Occipital lobe (tissue), 3 donors: ENCODE measurements at places on chromosomes 7 and 10.

DNA sequence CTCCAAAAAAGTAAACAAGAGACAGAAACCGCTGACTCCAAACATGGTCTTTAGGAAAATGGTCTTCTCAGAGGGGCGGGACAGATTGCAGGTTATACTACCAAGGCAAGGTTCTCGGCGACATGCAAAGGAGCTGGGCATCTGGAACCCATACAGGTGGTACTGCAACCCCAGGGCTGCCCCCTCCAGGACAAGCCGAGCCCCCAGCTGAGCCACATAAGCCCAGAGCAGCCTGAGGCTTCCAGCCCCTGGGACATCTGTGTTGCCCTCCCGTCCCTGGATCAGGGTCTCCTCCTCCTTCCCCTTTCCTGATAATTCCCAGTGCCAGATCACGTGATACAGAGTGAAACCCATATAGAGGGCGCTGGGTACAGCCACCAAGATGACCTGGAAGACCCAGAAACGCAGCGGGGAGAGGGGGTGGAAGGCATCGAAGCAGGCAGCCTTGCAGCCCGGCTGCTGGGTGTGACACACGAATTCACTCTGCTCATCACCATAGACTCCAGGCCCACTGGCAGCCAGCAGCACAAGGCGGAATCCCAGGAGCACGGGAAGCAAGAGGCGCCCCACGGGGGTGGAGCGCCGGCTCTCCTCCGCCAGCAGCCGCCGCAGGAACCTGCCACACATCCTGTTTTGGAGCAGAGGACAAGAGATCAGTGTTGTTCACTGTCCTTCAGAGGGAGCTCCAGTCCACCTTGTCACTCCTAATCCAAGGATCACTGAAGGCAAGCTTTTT, at the start of gene GJC3:
Gene GJC3, minus strand, starts transcription at position 627 of the 736 bp plus-strand sequence. Its CDS starts 0 bp downstream, at position 627.
- DNase-seq, result peak; percentile 12

- no peak for DNase-seq
Observed at GRCh38 chr7:106060394-106060920, 51.7 kb downstream of the SYPL1 start.

GRCh38 chr10:62194924-62195674, 73.5 kb downstream of the RTKN2 start:
- DNase-seq, result no peak

DNA sequence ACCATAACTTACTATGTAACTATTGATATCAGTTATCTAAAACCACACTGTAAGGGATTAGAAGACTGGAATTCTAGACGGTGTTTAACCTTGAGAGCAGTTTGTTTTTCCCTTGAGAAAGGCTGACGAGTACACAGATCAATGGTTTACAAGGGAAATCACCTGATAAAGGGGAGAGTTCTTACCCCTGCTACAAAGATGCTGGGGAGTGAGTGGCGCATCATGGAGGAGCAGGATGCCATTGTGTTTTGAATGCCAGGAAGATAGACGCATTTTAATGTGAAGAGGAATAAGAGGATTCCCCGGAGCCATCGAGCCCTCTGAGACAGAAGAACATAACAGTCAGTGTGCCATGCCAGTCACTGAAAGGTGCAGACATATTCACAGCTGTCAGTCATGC, 145.2 kb downstream of the PKD1L1 start:
- DNase-seq, result no peak

DNA sequence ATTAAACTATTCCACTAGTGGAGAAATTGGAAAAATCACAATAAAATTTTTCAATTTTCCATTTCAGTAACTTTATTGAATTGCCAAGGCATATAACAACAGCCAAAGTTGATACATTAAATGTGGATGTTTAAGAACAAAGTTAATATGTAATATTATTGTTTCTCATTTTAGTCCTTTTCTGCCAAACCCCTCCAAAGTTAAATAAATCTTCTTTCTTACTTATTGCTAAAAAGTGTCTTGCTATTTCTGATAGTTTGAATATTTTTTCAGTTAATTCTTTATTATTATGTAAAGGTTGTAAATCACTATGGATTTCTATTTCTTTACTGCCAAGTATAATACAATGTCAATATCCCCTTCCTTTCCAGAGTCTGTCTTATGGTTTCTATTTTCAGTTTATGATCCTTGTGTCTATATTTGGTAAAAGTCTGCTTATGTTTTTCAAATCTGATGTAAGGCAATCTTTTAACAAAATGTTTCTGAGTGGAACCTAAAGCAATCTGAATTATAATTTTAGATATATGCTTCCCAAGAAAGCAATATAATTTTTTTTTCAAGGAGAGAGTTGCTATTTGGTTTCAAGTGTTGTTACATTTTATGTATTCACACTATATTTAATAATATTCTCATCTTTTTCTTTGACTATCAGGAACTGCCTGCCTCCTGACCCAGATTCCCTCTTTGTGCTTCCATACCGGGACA, 80.3 kb upstream of the RHOBTB1 start:
- DNase-seq, result no peak

GRCh38 chr7:34365611-34366010, 292.4 kb upstream of the NPSR1 start:
- no peak for DNase-seq

DNA sequence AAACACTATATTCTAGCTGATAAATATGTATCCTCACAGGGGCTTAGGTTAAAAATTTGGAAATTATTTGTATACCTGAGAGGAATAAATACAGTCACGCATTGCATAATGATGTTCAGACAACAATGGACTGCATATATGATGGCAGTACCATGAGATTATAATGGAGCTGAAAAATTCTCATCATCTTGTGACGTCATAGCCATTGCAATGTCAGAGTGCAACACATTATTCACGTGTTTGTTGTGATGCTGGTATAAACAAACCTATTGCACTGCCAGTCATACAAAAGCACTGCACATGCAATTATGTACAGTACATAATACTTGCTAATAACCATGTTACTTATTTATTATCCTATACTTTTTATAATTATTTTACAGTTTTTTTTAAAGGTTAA, 31.4 kb downstream of the STEAP1B start:
- DNase-seq, result no peak

DNA sequence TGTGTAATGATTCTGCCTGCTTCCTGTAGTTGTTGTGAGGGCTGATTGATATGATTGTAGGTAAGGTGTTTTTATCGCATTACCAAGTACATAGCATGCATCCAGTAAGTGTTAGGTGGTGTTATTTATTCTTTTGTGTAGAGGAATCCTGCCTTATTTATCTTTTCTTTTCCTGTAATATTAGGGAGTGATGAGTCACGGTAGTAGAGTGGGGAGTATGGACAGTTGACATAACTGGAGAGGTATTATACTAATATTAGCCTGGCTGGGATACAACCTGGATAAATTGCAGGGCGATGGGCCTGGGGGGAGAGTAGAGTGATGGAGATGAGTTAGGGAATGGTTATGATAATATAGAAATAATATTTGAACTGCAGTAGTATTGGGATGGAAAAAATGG, 9.8 kb downstream of the SDK1 start:
- no peak for DNase-seq

DNA sequence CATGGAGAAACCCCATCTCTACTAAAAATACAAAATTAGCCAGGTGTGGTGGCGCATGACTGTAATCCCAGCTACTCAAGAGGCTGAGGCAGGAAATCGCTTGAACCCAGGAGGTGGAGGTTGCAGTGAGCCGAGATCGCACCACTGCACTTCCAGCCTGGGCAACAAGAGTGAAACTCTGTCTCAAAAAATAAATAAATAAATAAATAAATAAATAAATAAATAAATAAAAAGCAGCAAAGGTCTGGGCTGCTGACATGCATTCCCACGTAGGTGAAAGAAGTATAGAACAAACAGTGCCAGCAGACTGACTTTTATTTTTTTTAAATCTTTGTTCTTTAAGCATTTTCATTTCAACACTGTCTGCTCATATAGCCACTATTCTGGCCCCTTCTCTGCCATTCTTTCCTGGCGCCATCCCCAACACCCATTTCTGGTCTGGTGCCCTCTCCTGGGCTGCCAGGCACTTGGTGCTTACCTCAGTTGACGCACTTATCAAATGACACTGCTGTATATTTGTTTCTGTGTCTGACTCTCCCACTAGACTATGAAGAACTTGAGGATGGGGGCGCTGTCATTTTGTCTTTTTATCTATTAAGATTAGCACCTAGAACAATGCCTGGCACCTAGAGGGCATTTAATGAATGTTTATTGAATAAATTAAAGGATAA, 15.6 kb downstream of the FAM107B start:
- no peak for DNase-seq

- DNase-seq, result no peak
Observed at GRCh38 chr7:103795787-103796186, 193.7 kb downstream of the RELN start.

DNA sequence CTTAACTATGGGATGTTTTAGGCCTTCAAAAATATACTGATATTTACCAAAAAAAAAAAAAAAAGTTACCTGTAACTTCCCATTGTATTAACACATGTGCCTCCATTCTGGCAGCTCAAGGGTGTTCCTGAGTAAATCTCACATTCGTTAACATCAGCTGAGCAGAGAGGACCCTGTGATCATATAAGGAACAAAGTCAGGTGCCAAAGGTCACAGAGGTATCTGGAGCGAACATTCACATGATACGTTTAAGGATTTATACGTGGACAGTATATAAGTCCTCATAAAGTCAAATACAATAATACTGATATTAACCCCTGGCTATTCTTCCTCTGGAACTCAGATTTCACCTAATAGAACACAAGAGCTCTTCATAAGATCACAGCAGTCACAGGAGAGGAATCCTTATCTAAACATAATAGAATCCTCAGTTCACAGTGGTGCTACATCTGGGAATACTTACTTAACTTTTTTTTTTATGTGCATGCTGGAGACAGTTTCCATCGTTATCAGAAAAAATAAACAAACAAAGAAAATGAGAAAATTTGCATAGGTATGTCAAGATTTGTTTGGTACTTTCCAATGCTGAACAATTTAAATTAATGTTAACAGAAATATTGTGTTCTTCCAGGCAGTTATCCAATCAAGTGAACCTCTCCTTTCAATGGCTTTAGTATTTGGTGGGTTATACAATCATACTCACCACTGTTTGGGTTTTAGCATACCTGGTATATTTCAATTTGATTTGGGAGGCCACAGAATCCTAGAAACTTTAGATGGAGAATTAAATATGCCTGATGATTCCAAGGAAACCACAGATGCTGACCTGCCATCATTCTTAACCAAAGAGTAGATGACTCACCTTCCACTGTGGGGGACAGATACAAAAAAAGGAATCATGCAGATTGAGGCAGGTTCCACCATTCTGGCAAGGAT, 6.6 kb downstream of the CUBN start:
- no peak for DNase-seq

GRCh38 chr7:128948312-128948973, 10.7 kb downstream of the IRF5 start:
- no peak for DNase-seq

DNA sequence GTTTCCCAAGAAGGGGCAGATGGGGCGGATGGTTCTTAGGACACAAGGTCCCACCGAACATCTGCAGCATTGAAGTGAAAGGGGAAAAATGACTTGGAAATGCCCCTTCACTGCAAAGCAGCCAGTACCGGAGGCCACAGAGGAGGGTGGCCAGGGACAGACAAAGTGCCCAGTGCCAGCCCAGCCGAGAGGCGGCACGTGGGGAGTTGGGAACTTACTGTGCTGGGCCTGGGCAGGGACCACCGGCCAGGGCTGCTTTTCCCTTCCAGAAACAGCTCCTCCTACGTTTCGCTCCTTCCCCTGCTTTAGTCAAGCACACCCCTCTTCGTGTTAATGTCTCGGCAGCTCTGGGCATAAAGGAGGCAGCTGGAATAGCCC, 129.2 kb downstream of the TNS3 start:
- no peak for DNase-seq

DNA sequence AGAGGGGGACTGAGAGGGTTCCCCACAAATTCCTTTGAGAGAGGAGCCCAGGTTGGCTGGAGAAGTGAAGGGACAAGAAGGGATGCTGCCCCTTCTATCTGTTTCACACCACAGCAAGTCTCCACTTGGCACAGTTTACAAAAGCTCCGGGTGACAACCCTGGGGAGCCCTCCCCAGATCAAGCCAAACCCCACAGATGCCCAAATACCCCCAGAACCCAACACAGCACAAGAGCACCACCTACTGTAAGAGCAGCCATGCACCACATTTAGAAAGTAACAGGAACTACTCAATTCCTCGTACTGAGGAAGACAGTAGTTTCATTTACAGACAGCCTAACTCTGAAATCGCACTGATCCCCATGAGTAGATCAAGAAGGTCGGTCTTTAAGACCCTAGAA, 67.8 kb upstream of the ATP6V0A4 start:
- no peak for DNase-seq

DNA sequence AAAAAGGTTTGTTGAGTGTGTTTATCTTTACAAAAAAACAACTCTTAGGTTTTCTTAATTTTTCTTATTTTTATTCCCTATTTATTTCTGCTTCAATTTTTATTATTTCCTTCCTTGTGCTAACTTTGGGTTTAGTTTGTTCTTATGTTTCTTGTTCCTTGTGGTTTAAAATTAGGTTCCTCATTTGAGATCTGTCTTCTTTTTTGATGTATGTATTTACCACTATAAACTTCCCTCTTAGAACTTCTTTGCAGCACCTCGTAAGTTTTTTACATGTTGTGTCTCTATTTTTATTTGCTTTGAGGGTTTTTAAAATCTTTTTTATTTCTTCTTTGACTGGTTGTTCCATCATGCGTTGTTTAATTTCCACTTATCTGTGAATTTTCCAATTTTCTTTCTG, 1217.1 kb upstream of the CELF2 start:
- no peak for DNase-seq

- DNase-seq, result no peak
Observed at GRCh38 chr10:22374489-22375126, 29.3 kb downstream of the SPAG6 start.

DNA sequence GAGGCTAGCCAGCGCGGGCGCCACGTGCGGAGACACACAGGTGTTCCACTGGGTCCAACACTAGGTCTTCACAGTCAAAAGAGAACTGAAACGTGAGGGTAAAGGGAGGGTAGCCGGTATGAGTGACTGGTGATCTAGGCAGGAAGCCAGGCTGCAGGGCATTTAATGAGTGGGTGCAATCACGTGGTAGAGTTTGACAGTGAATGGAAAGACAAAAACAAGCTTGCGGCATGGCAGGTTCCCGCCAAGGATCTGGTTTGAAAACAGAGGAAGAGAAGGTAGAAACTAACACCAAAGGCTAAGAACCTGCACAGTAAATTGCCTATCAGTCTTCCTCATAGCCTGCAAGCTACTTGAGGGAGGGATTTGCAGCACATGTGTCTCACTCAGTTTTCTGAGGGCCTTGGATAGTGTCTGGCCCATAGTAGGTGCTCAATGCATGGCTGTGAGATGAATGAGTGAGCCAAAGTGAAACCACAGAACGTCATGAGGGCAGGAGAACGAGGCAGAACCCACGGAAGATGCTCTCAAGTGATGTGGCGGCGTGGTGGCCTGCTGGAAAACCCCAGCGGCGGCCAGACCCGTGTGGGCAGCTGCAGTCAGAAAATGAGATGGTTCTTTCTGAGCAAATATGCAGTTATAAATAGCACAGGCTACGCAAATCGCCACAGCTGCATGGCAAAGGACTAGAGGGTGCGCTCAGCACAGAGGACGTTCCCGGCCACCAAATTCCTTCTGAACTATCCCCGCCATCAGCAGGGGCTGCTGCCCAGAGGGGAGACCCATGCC, 183.6 kb upstream of the NFE2L3 start:
- DNase-seq, result no peak
